ENCODE measurements at places on chromosomes 1 and 21.

GRCh38 chr1:43339584-43340232 is 2.1 kb downstream of the MPL start:
- DNase-seq: no peak

DNA sequence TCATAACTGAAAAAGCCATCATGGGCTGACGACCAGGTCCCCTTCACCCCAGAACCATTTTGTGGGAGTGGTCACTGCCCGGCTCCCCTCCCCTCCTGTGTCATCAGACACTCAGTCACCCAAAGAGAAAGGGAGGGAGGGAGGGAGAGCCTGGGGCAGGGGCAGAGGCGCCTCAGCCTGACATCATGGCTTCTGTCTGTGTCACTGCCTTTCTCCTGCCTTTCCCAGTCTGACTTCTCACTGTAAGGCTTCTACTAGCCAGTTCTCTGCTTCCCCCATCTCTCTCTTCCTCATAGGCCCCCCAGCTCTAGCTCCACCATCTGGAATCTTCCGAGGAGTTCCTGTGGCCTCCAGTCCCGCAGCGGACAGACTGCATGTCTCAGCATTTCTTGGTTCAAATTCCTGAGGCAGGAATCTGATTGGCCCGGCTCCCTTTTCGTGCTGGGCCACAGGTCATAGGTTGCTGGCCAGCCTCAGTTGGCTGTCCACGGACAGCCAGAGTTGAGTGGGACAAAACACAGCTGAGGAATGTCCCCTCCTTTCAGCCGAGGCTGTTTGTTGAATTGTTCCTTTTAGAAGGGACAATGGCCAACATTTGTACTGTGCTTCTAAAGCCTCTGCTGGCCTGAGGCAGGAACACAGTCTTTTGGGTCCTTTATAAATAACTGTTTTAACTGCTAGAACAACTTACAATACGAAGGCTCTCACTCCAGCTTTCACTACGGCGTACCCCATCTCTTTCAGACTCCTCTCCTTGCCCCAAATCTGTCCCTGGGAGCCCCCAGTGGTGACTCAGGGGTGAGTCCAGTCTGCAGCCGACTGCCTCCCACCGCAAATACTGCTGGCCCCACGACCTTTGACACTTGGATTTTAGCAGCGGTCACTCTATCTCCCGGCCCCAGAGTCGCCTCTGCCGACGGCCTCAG is 18.7 kb upstream of the KANK4 start:
- DNase-seq: peak; percentile 69

GRCh38 chr1:65174585-65174984 is 26.6 kb downstream of the AK4 start:
- DNase-seq: no peak

GRCh38 chr1:168719306-168720111 is 9.5 kb downstream of the DPT start:
- DNase-seq: no peak

- no peak for DNase-seq
These were observed 545.9 kb downstream of the SMYD3 start for GRCh38 chr1:245961137-245961540.

- DNase-seq: no peak
These were observed 213.4 kb downstream of the FGGY start for GRCh38 chr1:59510249-59510648.

- DNase-seq: no peak
These were observed 2.4 kb upstream of the KISS1 start for GRCh38 chr1:204198348-204199340.

- DNase-seq: peak; percentile 54
These were observed 78.7 kb upstream of the ZNF281 start for GRCh38 chr1:200488375-200489165.

DNA sequence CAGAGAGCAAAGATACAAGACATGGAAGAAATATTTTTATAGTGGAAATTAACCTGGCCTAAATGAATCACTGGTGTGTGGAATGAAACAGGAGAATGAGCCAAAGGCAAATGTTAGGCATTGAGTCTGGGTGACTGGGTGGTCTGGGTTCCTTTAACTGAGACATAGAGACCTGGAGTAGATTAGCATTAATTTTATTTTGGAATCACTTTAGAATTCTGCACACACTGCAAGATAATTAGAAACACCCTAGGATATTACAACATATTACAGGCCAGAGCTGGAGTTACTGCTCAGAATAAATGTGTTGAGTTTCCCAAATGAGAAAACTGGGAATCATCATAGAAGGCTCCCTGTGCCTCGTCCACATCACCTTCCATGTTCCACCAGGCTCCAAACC is 85.5 kb downstream of the PLPPR5 start:
- no peak for DNase-seq

GRCh38 chr1:78325293-78325692 is 165.5 kb upstream of the PTGFR start:
- DNase-seq: no peak

GRCh38 chr21:42461185-42461520 is 34.9 kb downstream of the RSPH1 start:
- DNase-seq: no peak

DNA sequence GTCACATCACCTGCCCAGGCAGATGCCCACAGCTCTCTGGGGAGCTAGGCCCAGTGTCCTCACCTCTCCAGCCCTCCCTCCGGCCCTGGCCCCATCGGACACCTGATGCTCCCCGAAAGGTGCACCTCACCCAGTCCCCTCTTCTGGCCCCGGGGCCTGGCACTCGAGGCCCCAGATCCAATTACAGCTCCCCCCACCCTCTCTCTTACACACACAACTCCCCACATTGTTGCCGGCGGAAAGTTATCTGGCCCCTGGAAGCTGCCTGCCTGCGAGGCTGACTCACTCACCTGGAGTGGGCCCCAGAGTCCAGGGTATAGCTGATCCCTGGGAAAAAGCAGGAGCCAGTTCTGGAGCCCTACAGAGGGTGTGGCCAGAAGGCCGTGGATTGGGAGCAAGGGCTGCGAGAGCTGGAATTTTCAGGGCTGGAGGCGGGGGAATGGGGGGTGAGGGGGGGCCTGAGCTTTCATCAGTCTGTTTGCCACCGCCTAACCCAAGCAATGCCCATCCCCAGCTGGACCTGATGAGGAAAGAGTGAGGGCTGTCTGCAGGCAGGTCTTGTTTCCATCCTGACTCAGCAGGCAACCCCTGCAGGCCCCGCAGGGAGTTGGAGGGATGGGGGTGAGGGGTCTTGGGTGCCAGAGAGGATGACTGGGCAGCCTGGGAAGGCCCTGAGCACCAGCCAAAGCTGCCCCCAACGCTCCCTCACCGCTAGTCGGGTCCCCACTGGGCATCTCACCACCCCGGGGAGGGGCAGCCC is 948 bp downstream of the FBXO2 start:
- no peak for DNase-seq

GRCh38 chr1:82485591-82486369 is 685.0 kb downstream of the ADGRL2 start:
- peak; percentile 61 for DNase-seq

- no peak for DNase-seq
These were observed 13.7 kb downstream of the DHRS3 start for GRCh38 chr1:12604114-12604874.

DNA sequence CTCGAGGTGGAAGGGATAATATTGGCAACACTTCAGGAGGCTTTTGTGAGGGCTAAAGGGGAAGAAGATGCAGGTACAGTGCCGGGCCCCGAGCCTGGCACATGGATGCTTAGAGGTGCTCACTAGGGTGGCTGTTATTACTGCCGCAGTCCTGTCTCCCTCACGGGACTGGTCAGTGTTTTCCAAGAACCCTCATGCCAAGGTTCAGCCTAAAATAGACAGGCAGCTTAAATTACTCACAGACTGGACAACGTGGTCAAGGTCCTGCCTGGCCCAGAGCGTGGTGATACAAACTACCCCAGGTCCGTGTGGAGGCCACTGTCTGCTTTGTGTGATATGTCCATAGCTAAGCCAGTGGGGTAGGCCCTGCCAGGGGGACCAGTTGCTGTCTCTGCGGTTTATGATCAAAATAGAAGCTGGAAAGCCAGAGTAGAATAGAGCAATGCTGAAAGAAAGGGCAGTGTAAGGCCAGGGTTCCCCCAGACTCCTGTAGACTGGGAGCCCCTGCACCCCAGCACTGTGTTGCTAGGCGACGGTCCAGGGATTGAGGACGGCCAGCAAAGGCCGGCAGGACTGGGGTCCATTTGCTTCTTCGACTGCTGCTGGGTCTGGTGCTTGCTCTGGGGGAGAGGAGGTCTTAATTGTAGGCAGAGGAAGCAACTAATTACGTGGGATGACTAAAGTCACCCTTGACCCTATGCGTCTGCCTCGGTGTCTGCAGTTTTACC is 36.1 kb downstream of the ELAPOR1 start:
- DNase-seq: no peak

GRCh38 chr1:31548534-31548906 is 27.8 kb upstream of the TINAGL1 start:
- no peak for DNase-seq

GRCh38 chr1:47755101-47755990 is 241.8 kb downstream of the TRABD2B start:
- peak; percentile 72 for DNase-seq

GRCh38 chr21:29208682-29209059 is 78.2 kb downstream of the MAP3K7CL start:
- no peak for DNase-seq

DNA sequence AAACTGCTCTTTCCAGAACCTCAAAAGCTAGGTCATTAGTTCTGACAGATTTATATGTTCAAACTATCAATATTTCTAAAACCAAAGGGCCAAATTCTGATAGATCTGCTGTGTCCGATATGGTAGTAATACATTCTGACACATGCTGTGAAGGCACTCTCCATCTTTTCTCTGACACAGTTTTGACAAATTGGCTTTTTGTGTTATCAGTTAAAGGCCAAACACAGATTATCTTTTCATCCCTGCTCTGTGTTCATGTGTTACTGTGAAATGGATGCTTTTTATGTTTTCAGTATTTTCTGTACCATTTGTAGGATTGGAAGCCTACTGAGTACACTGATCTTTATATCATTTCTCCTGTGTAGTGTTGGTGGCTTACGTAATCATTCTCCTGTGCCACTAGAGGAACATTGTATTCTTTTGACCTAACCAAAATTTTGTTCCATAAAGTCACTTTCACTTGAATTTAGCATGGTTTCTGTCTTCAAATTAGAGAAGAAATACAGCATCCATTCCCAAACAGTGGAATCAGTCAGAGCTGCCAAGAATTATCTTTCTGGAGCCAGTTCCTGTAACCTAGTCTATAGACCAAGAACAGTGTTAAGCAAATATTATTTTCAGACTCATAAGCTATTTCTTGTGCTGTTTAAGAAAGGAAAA is 137.2 kb downstream of the ADGRL2 start:
- no peak for DNase-seq

GRCh38 chr1:27525296-27526272 is 35.6 kb upstream of the WASF2 start:
- DNase-seq: peak; percentile 65

- DNase-seq: no peak
These were observed 3.8 kb upstream of the OR2L5 start for GRCh38 chr1:248009681-248010080.

GRCh38 chr1:185862235-185862634 is 128.0 kb downstream of the HMCN1 start:
- no peak for DNase-seq

GRCh38 chr1:24555591-24556413 is at the start of gene NCMAP:
Gene NCMAP (plus strand): TSS chr1:24556087. CDS start chr1:24595431, 39,344 bp downstream.
- DNase-seq: peak; percentile 58

GRCh38 chr1:220368352-220369265 is 96.4 kb upstream of the RAB3GAP2 start:
- DNase-seq: no peak

- DNase-seq: no peak
These were observed 27.0 kb downstream of the ZZZ3 start for GRCh38 chr1:77655431-77655974.

- peak; percentile 59 for DNase-seq
These were observed 46.4 kb downstream of the VPS13D start for GRCh38 chr1:12276225-12276624.

- no peak for DNase-seq
These were observed 100.3 kb upstream of the BACE2 start for GRCh38 chr21:41067709-41068108.

GRCh38 chr1:240492832-240493440 is 119.0 kb downstream of the GREM2 start:
- DNase-seq: peak; percentile 79

DNA sequence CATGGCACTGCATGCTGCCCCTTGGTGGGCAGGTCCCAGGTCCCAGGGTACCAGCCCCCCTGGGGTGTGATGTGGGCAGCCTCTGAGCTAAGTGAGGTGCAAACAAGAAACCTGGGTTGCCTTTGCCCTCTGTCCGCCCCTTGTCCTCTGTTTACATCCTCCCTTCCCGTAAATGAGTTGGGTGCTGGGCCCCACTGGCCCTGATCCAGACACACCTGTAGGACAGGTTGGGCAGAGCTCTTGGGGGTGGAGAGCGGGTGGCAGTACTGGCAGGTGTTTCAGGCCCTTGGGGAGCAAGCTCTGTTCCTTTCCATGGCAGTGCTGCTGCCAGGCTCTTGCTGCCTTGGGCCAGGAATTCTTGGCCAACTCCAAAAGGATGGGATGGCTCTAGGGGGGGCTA is 35.8 kb downstream of the ELF3 start:
- no peak for DNase-seq

DNA sequence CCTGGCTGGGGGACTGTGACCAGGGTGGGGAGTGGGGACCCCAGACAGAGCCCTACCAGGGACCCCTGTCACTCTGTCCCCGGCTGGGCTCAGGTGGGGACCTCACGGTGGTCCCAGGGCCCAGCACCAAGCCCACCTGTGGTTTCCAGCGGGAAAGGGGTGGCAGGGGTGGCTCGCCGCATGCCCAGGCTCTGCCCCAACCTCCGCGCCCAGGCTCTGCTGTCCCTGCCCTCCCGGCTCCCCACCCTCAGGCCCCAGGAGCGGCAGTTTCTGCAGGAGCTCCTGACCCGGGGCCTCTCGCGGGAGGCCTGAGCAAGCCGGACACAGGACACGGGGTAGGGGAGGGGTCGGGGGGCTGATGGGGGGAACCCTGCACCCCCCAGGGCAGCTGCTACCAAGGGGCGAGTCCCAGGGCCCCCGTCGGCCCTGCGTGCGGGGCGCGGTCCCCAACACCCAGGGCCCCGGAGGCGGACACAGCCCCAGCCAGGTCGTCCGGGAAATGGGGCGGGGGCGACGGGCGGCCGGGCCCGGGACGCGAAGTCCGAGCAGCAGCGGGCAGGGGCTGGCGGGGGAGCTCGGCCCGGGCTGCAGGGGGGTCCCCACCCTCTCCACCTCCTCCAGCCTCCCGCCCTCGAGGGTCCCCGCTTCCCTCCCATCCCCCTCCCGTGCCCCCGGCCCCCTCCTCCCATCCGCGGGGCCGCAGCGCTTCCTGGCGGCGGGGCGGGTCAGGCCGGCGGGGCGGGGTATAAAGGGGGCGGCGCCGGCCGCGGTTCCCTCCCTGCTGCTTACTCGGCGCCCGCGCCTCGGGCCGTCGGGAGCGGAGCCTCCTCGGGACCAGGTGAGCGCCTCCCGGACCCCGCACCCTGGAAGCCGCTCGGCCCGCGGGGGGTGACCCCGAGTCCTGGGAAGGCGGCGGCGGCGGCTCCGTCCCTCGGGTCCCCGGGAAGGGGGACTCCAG is at the start of gene COL6A2:
Gene COL6A2, plus strand, starts transcription at position 777 of the 958 bp plus-strand sequence.
- peak; percentile 82 for DNase-seq

GRCh38 chr1:95021119-95021518 is 51.6 kb downstream of the ALG14 start:
- no peak for DNase-seq

All from ecto neural progenitor cell (in vitro differentiated cells).